Activated naive CD8-positive, alpha-beta T cell treated with anti-CD3 and anti-CD28 coated beads, Interleukin-2, amount 10 ng/mL, durations not matched to agents 7 days and 5 days (primary cell): ENCODE measurements at places on chromosomes 7 and 10. TPM values are rescaled to one million over a fixed set of nuclear protein-coding genes. Genes with fewer than 3 reads are reported as not detected.
A peak's percentile ranks its signal among the peaks of the same experiment; 100 is the strongest.

Gene FAM13C
- total RNA-seq: not detected

Gene CCDC126
- 10.0 TPM for total RNA-seq

Gene GRK5
- 19.6 TPM for total RNA-seq

Gene ANXA8
- not detected for total RNA-seq

DNA sequence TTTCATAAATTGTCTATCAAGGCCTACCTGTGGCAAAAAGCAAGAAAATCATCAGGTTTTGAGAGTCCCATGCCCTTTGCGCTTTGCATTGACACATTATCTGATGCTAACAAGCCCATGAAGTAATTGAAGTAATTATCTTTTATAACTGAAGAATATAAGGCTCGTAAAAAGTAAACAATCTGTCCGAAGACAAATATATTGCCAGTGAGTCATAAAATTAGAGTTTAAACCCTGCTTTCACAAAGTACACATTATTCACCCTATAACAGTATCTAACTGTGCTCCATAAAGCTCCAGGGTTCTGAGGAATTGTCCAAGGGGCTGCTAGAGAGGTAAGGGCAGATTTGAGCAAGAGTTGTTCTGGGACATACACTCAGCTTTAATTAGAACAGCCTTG is 102.3 kb upstream of the PPP1R3A start:
- DNase-seq: no peak

GRCh38 chr7:99137411-99138180 is 6.3 kb downstream of the SMURF1 start:
- DNase-seq: no peak

- DNase-seq: no peak
Measured at GRCh38 chr7:2821842-2822507, 22.1 kb downstream of the GNA12 start.

- DNase-seq: no peak
Measured at GRCh38 chr7:39967406-39968161, 17.5 kb downstream of the CDK13 start.

DNA sequence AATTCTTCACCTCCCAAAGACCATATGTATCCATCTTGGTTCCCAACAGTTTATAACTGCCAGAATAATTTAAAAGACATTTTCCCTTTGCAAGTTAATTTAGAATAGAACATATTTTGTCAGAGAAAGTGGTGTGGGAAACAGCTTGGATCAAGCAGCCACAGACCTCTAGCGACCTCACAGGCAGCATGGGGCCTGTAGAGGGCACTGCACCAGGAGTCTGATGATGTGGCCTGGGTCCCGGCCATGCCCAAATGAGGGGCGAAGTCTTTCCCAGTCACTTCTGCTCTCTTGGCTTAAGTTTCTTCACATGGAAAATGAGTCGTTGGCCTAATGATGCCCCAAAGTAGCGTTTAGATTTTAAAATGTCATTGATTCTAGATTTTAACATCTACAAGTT is 243.2 kb downstream of the SDK1 start:
- no peak for DNase-seq

- DNase-seq: no peak
Measured at GRCh38 chr7:132782777-132783640, 206.7 kb upstream of the PLXNA4 start.

DNA sequence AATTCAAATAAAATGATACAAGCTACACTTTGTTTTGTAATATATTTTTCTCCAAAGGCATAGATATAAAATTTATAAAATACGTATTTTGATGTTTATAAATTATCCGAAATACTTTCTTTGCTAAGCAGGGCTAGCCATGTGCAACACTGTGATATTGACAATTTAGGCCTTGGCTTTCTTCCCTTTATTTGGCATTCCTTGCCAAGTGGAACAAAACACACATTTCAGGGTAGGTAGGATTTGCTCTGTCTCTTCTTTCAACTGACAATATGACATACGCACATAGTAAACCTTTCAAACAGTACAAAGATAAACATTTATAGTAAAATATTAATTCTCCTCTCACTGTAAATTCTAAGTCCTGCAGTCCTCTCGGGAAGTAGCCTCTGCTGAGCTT is 103.3 kb upstream of the POT1 start:
- no peak for DNase-seq

GRCh38 chr10:49284356-49284755 is 14.6 kb upstream of the C10orf71 start:
- DNase-seq: no peak

DNA sequence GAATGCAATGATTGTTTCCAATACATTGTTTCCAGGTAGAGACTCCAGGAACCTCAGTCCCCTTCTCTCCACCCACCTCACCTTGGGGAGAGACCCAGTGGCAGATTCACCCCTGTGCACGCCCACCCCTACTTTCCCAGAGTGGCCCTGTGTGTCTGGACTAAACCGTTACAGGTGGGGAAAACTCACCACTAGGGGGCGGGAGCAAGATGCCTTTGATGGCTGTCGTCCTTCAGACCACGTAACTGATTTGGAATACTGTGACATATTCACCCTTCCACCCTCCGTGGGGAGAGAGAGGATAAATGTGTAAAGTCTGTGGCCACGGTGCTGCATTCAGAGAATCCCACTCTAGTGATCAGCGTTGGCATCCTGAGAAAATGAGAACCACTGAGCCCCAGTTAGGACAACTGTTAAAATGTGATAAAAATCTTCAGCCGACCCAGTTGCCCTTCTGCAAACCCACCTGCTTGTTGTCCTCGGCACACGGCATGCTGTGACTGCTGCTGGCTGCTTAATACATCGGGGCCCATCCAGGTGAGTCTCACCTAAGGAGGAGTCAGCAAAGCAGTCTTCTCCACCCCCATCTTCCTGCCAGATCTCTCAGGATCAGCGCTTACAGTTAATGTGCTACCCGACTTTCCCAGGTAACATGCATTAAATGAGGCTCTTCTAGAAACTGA is 41.5 kb upstream of the NMT2 start:
- DNase-seq: peak; percentile 71

- DNase-seq: no peak
Measured at GRCh38 chr7:99201027-99201426, 6.9 kb downstream of the KPNA7 start.

- no peak for DNase-seq
Measured at GRCh38 chr7:66216687-66217086, 11.6 kb downstream of the TPST1 start.

DNA sequence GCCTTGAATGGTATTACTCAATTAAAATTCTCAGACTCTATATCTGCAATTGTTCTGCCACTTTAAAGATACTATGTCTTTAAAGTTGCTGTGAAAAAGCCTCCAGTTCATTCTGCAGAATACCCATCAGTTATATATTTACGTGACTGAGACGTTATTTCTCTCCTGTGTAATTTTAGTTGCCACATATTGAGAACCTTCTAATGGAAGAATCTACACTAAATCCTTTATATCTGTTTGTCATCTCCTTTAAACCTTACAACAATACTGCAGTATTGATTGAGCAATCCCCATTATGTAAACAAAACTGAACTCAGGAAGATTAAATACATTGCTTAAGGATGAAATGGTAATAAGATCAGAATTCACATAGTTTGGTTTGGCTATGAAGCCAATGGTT is 30.0 kb downstream of the GPR141 start:
- DNase-seq: no peak

DNA sequence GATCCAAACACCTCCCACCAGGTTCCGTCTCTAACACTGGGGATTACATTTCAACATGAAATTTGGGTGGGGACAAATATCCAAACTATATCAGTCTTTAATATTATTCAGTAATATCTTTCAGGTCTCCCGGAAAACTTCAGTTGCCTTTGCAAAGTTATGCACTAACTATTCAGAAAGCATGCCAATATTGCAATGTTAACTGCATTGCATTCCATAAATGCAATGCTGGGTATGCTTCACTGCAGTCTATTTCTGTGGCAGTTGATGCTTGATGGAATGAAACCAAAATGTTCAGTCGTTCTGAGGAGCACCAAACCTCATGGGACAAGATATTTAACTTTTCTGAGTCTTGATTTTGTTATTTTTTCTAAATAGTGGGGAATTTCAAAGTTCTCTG is 147.5 kb downstream of the SLC16A9 start:
- no peak for DNase-seq

DNA sequence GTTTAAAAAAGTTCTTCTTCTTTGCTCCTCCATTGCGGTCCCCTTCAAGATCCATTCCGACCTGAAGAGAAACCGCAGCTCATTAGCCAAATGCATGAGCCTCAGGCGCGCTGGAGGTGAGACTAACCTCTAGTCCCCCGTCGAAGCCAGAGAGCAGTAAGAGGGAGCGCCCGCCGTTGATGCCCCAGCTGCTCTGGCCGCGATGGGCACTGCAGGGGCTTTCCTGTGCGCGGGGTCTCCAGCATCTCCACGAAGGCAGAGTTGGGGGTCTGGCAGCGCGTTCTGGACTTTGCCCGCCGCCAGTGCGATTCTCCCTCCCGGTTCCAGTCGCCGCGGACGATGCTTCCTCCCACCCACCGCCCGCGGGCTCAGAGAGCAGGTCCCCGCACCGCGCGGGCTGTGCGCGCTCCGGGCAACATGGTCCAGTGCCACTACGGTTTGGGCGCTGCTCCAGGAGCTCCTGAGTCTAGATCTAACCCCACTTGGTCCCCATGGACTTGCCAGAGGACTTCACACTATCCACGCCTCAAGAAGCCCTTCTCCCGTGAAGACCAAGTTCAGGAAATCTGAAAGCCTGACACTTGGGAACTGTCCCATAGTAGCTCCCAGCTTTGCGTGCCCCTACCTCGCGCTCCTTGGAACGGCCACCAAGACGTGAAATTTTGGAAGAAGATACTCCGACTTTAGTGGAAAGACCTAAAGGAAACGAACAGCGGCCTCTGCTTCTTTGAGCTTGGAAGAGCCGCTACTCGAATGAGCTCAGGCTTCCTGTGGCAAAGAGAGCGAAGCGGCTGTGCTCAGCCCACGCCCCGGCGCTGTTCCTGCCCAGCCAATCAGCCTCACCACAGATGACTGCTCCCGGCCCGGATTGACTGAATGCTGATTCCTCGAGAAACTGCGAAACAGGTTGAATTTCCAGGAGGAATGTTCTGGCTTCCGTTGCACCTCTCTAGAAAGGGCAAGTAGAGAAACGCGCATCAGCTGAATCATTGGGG is at the start of gene ABCB1:
Gene ABCB1, minus strand, starts transcription at position 755 of the 995 bp plus-strand sequence. Its CDS starts 700 bp downstream, at position 55.
- DNase-seq: peak; percentile 57

DNA sequence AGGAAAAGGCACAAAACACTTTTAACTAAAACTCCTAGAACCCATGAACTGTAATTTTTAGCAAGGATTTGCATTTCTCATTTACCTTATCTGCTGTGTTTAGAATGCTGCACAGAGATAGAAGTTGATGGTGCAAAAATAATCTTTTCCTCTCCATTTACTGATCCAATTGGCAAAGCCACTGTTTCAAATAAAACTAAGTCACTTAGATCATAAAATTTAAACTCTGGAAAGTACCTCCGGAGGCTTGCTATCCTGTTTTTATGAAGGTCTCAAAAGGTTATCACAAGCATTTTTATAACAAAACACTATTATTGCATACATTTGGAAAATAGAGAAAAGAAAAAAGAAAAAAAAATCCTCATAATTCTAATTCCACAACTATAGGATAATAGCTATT is 7.6 kb downstream of the CPA2 start:
- DNase-seq: no peak
